ENCODE measurements at places on chromosomes 3 and 15.

DNA sequence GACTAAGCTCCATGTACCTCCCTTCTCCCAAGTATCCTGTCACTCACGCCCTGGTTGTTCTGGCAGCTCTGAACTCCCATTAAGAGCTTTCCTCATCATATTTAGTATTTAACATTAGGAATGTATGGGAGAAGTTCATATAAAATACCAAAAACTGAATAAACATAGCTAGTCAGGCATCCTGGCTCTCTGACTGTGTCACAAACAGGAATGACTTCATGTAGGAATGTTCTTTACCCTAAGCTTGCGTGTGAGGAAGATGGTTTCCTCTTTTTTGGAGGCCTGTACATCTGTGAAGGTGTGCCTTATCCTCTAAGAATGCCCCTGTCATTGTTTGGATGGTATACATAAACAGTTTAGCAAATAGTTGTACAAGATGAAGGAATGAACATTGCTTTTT lies 38.6 kb downstream of the SEMA6D start:
- no peak for DNase-seq

DNA sequence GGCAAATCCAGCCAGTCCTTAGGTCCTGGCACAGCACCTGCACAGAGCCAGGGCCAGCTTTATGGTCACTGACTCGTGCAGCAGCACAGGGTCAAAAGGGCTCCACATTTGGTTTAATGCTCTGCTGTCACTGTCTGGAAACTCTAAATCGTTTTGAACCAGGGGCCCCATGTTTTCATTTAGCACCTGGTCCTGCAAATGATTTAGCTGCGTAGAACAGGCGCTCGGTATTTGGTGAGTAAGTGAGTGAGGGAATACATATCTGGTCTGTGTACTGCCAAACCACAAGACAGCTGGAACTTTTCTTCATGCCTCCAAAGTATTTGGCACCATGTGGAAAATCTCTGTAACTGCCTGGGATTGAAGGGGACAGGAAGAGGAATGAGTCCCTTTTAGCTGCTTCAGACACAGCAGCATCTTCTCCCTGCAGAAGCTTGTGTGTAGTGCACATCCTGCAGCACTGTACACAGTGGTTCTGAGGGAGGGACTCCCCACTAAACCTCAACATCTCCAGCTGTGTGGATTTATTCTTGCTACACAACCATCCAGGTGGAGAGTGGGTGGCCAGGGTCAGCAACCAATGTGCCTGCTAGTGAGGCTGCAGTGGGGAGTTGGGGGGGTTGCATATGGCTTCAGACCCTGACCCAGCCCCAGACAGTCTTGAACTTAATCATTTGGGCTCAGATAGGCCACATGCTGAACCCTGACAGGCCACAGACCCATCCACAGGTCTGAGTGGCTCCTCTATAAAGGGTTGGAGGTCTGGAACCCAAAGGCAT lies 1.1 kb downstream of the SH2D7 start:
- no peak for DNase-seq

- no peak for DNase-seq
Measured at GRCh38 chr3:10950476-10951294, 41.9 kb upstream of the SLC6A1 start.

GRCh38 chr3:23115171-23115877 lies 87.8 kb upstream of the UBE2E2 start:
- no peak for DNase-seq

DNA sequence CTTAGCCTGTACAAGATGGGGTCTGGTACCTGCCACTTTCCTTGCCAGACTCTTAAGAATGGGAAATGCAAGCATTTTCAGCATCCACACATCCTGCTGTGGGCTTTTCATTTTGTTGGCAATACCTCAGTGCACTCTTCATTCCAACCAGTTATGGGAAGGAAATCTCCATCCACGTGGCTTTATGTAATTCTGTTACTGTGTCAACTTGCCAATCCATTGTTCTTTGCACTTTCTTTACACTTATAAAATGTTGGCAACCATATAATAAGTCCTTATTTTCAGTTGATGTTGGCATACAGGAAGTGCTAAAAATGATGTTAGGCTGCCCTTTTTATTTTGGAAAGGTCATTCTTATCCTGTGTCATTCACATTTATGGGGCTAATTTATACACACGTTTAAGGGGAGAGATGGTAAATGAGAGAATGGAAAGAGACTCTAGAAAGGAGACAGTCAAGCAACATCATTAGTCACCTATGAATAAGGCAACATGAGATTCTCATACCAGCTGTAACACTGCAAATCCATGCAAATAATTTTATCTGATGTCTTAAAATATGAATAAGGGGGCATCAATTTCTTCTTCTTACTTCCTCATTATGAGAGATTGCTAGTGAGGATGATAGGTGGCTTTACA lies 238.7 kb downstream of the CHST2 start:
- no peak for DNase-seq

DNA sequence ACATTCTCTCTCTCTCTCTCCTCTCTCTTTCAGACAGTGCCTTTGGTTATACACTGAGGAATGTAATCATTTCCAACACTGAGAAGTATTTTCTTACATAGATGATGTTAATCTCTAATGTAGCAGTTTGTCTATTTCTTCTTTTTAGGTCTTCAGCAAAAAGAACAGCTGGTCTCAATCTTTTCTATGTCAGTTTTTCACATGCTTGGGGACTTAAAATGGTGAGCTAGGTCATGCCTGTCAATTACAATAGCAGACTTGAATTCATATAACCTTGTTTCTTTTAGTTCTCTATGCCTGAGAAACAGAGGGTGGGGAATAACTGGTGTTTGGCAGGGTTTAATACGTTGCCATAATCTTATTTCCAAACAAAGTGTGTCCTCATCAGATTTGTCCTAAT lies 786.2 kb downstream of the SQOR start:
- no peak for DNase-seq

DNA sequence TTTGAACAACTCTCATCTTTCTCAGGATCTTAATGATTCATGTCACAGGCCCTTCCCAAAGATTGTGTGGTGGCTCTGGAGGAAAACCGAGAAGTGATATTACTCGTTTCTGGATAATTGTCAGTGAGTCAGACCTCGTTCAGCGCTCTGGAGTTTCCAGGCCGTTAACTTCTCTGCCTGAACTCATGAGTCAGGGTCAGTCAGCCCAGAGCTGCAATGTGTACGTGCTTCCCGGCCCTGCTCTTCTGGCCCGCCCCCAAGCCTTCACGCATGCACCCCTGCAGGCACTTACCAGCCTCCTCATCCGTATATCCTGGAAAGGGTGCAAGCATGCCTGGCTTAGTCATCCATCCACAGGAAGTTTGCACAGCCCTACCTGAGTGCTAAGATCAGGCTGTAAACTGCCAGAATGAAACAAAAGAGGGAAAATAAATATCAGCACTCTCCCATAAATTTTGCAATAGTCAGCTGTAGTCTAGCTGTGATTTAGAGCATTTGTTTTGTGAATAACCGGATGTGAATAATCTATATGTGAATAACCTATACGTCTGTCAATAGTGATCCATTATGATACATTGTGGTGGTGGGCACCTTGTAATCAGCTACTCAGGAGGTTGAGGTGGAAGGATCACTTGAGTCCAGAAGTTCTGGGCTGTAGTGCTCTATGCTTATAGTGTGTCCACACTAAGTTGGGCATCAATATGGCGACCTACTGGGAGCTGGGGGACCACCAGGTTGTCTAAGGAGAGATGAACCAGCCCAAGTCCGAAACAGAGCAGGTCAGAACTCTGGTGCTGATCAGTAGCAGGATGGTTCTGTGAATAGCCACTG lies 35.3 kb upstream of the SEMA4B start:
- DNase-seq, result no peak

DNA sequence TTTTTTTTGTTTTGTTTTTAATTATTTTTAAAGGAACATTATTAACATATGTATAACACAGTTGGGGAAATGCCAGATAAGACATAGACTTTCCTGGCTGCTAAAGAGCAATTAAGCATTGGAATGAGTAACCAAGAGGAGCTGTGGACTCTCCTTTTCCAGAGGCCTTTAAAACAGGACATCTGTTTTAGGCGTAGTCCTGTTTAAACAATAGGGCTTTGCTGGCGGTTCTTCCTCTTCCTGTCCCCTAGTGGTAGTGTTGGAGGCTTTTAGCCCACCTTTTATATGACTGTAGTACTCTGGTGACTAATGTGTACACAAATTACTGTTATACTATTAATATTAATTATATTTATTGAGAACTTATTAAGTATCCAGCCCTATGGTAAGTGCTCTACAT lies 81.9 kb downstream of the PPARG start:
- no peak for DNase-seq

DNA sequence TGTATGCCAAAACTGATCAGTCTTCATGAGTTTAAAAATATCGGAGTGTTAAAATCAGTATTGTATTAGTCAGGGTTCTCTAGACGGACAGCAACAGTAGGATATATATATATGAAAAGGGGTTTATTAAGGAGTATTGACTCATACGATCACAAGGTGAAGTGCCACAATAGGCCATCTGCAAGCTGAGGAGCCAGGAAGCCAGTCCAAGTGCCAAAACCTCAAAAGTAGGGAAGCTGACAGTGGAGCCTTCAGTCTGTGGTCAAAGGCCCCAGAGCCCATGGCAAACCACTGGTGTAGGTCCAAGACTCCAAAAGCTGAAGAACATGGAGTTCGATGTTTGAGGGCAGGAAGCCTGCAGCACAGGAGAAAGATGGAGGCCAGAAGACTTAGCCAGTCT lies 391.0 kb upstream of the CADM2 start:
- no peak for DNase-seq

- DNase-seq, result no peak
Measured at GRCh38 chr3:173025941-173026340, 115.1 kb downstream of the SPATA16 start.

DNA sequence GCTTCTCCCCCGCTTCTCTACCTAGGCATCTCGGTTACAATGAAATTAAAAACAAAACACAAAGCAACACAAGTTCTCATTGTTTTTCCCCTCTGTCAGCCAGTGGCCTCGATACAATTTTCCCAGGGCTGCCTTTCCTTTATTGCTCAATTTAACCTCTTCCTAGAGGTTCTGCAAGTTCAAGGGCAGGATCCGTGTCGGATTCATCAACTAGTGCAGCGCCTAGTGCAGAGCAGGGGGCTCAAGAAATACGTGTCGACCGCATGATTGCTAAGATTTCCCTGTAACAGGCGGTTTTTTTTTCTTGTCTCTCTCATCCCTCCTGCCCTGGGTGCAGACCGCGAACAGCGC lies 1.4 kb upstream of the BHLHE40 start:
- DNase-seq, result no peak

GRCh38 chr3:76651784-76652183 lies 388.1 kb upstream of the ROBO2 start:
- DNase-seq, result no peak

GRCh38 chr15:58437531-58438105 lies 5.8 kb downstream of the LIPC start:
- DNase-seq, result no peak

DNA sequence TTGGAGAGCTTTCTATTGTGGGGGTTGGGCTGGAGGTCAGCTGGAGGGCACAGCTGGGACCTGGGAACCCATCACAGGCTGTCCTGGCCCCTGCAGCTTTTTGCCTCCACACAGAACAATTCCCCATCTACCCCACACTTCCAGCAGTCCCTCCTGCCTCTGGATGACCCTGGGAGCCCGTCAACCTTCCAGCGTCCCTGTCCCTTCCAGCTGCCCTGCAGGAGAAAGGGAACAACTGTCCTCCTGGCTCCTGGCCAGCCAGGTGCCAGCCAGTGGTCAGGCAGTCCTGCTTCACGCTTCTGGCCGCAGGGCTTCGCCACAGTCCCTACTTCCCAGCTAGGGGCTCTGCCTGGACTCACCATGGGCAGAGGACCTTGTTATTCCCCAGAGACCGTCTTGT lies 27.2 kb downstream of the LINGO1 start:
- DNase-seq, result no peak

- no peak for DNase-seq
Measured at GRCh38 chr15:68425428-68426060, 6.4 kb downstream of the ITGA11 start.

GRCh38 chr15:65767264-65767595 lies 24.9 kb downstream of the DENND4A start:
- no peak for DNase-seq

- DNase-seq, result no peak
Measured at GRCh38 chr3:46639221-46639620, 26.9 kb downstream of the FAM240A start.

DNA sequence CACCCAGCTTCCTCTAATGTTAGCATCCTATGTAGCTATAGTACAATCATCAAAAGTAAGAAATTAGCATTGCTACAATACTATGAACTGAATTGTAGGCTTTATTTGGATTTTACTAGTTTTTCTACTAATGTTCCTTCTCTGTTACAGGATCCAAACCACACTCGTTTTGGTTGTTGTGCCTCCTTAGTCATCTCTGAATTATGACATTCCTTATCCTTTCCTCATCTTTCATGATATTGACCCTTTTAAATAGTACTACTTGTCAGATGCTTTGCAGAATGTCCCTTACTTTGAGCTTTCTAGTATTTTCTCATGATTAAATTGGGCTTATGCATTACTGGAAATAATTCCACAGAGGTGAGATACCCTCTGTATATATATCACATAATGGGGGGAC lies 265.4 kb downstream of the VPS13C start:
- no peak for DNase-seq

- DNase-seq, result no peak
Measured at GRCh38 chr15:86106306-86106705, 26.6 kb downstream of the AGBL1 start.

DNA sequence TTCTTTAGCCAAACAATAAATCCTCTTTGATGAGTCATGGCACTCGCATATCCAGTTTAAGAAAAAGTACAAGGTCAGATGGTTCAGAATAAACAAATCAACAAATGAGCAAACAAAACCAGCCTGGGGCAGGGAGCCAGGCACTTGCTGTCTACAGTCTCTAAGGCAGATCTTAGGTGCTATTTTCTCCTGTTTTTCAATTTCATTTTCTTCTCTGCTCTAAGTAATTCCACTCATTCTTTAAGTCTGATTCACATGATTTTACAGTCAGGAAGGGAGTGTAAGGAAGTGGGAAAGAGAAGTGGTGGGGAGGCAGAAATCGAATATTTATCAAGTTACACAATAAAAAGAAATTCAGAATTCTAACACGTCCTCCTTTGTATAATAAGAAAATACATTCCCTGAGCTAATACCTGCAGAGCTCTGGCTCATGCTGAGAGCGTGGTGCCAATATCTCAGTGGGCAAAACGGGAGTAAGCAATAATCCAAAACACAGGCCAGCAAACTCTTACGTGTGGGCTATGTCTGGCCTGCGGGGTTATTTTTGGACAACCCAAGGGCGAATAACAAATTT lies 298.6 kb downstream of the ADAMTS17 start:
- DNase-seq, result no peak

- no peak for DNase-seq
Measured at GRCh38 chr3:23302271-23302670, 99.1 kb downstream of the UBE2E2 start.

DNA sequence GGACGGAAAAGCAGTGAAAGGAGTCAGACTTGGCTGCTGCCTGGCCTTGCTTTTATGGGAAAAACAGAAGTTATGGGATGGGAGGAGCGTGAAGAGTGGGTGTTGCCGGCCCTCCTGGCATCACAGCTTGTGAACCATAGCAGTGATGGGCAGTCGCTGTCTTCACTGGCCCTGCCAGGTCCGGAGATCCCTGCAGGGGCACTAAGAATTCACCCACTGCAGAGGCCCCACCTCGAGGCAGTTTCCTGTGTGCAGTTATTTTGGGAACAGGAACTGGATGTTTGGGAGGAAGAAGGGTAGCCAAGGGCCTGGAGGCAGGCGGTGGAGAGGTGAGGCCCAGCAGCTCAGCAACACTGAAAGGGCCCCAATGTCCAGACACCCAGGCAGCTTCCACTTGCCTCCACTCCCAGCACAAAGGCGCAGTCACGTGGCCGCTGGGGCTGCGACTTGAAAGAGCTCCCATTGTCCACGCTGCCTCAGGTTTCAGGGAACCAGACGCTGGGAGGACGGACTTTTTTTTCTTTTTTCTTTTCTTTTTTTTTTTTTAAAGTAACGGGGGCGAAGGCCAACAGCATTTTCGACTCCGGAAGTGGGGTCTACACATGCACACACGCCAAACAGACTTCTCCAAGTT lies 255.6 kb downstream of the ZNF621 start:
- no peak for DNase-seq

Data from activated gamma-delta T cell treated with anti-CD3 and anti-CD28 coated beads, Interleukin-2, amount 50 U/mL, for 16 hours (primary cell).